ENCODE measurements at places on chromosomes 3 and 15.

DNA sequence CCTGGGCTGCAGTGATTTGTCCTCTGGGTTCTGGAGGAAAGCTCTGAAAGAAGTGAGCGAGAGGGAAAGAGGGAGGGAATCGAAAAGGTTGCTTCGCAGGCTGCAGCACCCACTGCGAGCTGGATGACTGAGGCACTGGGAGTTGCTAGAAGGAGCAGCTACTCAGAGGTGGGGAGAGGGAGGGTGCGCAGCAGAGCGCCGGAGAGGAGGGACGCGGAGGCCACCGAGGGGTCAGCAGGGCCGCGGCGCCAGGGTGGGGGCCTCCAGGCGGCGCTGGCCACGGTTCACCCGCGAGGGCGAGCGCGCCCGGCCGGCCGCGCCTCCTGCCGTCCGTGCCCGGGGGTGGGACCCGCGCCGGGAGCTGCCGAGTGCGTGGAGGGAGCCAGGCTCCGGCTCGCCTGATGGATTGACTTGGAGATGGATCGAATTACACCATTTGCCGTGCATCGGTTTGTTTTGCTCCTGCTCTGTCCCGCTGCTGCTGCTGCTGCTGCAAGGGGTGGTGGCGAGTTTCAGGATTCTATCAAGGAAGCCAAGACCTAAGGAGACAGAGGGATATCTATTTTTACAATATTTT is at the start of gene SEMA6D:
SEMA6D (plus strand) TSS at position 470 of the 577 bp plus-strand sequence. CDS start 42,294 bp downstream, outside the sequence.
- peak; percentile 81 for DNase-seq

DNA sequence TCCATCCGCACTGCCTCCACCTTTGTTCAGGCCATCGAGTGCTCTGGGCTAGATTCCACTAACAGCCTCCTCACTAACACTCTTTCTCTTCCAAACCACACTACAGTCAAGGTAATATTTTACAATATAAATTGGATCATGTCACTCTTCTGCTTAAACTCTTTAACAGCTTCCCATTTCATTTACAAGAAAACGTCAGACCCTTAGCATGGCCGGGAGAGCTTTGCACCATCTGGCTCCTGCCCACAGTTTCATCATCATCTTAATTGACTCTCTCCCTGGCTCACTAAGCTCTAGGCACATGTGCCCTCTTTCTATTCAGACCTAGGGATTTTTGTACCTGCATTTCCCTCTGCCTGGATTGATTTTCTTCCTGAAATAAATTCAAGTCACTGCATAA is 354.7 kb downstream of the FGF12 start:
- peak; percentile 19 for DNase-seq

DNA sequence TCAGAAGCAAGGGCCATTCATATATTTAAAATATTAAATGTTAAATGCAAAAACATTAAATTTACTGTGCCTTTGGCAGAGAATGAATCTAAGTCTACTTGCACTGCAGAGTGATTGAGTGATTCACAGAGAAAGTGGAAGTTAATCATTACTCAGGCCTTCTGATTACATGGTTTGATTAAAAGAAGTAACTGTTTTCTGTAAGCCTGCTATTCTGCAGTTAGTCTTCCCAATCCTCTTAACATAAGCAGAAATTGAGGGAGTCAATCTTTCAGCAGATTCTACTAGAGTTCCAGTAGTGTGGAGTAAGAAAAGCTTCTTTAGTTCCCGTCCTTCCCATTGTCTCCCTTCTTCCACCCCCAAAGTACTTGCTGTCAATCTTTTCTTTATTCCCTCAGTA is 1.5 kb downstream of the NLGN1 start:
- no peak for DNase-seq

DNA sequence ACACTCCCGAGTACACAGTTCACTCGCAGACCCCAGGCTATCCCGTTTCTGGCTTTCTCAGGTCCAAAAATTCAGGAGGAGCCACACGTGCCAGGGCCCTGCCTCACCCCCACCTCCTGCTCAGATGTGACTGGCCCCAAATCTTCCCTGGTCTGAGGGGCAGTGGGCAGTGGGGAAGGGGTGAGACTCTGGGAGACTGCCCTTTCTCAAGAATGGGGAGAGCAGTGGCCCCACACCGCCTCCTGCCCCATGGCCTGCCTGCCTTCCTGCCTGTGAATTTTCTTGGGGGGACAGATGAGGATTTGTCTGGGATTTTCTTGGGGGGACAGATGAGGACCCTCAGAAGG is 174.6 kb downstream of the MEGF11 start:
- DNase-seq: no peak

DNA sequence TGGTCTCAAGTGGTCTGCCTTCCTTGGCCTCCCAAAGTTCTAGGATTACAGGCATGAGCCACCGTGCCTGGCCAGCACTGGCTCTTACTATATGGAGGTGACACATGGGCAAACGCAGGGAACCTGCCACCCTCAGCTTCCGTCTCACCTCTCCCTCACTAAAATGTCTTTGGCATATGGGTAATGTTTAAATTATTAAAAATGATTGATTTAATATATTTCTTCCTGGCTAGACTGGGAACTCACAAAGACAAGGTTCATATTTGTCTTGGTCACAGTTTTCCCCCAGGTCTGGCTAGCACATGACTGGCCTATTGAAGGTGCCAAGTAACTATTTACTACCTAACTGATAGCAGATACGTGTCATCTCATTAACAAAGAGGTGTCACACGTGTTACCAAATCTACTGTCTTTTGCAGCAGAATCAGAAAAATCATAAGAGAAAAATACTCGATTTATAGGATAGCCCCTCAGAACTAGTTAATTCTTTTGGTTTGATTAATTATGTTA is 48.2 kb downstream of the SYNM start:
- DNase-seq: no peak

DNA sequence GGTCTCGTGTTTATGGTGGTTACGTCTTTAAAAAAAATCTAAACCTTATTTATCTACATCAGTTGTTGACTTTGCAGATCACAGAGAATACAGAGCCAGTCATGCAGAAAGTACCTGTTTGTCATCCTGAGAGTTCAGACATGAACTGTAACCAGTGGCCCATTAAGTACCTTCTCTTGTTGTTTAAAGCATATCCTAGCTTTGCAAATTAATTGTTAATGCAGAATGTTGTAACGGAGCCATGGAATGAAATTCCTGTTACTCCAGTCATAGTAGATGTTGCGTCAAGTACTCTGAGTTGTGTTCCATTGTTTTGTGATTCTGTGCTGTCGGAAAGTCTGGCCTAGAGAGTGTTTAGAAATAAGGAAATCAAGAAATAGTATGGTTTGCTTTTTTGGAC is 205.2 kb downstream of the RBMS3 start:
- DNase-seq: no peak

DNA sequence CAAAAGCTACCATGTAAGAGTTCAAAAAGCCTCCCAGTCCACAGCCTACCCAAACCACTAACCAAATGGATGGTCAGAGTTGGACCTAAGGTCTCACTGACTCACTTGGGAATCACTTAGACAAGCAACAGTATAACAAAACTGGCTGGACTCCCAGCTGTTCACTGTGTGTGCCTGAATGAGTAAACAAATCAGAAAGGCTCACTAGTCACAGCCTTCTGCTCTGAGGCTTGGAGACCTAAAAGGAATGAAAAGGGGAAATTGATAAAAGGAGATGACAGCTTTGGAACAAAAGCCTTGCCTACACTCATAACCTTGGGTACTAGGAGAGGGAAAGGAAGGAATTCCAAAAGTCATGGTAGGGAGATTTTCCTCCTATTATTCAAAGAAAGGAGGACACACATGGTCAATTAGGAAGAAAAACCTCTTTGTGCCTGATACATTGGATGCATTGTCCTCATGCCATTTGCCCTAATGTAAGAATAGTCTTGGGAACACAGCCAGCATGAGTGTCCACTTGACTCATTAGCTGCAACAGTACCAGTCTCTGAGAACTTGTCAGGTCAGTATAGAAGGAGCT is 92.3 kb downstream of the FRMD5 start:
- DNase-seq: no peak

DNA sequence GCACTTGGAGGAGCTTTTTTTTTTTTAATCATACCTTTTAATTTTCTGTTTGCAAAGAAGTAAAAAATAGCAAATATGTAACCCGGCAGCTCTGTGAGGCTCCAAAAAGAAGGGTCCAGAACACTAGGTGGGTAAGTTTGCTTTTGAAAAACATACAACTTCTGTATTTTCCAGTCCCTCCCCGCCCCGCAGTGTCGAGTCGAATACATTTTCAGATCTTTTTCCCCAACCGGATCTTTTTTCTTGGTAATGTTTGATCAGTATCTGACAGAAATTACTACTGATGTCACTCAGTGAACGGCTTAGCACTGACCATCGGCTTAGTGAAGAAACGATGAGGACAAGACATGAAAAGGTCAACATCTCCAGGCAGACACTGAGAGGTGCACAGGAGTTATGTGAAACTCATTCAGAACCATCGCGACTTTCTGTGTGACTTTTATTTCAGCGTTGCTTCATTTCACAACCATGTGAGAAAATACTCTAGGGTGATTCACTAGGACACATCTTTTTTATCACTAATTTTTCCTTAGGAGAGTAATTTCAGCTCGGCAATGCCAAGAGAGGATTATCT is 11.0 kb downstream of the ISL2 start:
- no peak for DNase-seq

DNA sequence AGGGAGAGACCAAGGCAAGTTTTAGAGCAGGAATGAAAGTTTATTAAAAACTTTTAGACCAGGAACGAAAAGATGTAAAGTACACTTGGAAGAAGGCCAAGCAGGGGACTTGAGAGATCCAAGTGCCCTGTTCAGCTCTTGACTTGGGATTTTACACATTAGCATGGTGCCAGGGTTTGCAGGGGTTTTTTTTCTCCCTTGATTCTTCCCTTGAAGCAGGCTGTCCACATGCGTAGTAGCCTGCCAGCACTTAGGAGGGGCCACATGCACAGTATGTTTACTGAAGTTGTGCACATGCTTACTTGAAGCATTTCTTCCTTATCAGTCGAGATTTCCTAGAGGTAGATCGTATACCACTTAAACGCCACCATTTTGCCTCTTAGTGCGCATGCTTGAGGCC is 277.5 kb upstream of the AGTR1 start:
- DNase-seq: no peak

- no peak for DNase-seq
Observed at GRCh38 chr3:23036728-23037127, 166.4 kb upstream of the UBE2E2 start.

GRCh38 chr15:50345298-50345697 is 9.7 kb downstream of the GABPB1 start:
- no peak for DNase-seq

GRCh38 chr3:31962801-31963205 is 18.3 kb downstream of the OSBPL10 start:
- DNase-seq: no peak

DNA sequence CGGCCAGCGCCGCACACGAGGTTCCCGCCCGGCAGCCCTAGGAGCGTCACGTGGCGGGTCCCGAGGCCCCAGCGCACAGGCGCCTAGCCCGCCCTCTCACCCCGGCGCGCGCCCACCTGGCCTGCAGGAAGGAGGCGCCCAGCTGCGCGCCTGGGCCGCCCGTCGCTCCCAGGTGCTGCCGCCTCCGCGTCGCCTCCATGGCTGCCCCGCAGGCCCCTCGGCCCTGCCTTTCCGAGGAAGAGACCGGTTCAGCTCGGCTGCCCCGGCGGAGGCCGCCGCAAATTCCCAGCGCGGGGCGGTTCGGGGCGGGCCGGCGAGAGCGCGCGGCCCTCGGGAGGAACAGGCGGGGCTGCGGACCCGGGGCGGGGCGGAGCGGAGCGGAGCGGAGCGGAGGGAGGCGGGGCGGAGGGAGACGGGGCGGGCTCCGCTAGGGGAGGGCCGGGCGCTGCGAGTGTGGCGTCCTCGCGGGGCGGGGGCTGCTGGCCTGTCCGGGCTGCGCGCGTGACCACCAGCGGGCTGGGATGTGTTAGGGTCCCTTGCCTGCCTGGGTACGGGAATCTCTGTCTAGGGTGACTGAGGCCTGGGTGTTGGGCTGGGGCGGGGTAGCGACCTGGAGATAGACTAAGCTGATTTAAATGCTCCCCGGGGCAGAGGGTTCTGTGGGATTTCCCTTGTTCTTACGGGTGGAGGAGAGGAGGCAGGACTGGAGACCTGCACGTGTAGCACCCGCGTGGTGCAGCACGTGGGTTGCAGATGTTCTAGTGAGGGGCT is at the start of gene CLN6:
CLN6 (minus strand) TSS at position 343 of the 771 bp plus-strand sequence; CDS start at position 199, 144 bp downstream.
- peak; percentile 41 for DNase-seq

DNA sequence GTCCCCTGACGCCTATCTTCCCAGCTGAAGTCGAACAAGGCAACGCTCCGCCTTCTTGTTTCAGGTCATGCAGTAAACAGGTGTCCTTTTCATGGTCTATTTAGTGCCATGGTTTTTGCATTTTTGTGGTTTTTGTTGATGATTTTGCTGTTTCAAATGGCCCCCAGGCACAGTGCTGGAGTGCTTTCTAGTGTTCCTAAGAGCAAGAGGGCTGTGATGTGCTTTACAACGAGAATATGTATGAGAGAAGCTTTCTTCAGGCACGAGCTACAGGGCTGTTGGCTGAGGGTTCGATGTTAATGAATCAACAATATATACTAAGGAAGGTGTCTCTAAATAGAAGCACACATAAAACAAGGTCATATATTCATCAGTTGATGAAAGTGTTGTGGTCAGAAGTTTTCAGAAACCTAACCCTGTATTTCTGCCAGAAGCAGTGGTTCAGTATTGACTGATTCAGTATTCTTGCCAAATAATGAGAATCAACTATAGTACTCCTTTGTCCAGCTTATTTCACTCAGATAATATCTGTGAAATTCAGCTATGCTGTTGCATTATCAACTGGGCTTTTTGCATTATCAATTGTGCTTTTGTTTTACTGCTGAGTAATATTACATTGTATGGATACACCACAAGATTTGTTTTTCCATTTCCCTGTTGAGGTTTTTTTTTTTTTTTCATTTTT is 18.5 kb downstream of the LIMD1 start:
- DNase-seq: no peak

DNA sequence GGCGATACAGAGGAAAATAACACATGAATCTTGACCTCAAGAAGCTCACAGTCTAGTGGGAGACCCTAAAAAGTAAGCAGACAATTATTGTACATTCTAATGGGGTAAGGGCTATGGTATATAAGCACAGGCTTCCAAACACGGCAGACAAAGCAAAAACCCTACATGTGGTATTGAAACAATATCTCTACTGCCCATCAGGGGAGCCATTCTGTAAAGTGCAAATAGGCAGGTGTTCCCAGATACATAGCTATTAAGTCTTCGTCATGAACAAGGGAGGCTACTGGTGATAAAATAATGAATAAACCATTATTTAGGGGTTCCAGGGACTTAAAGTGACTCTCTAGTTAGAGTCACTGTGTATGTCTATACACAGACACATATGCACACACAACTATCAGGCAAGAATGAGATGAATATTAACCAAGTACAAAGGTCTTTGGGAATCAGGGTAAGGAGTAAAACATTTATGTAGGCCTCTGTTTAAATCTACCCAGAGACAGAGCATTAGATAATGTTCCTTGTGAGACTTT is 38.7 kb upstream of the ASB14 start:
- DNase-seq: no peak

All from SHP77 treated with DMSO at 0.1 percent for 48 hours (cell line).